M059J (cell line): ENCODE measurements at places on chromosomes 16 and 17. TPM values are rescaled to one million over a fixed set of nuclear protein-coding genes. Genes with fewer than 3 reads are reported as not detected.

ACE gene
- total RNA-seq, result 1.3 and 2.1 TPM in 2 replicates

ERN2 gene
- not detected in 2 replicates for total RNA-seq

ZNF629 gene
- total RNA-seq, result 10.9 and 23.0 TPM in 2 replicates

KRTAP9-4 gene
- total RNA-seq, result not detected in 2 replicates

DNA sequence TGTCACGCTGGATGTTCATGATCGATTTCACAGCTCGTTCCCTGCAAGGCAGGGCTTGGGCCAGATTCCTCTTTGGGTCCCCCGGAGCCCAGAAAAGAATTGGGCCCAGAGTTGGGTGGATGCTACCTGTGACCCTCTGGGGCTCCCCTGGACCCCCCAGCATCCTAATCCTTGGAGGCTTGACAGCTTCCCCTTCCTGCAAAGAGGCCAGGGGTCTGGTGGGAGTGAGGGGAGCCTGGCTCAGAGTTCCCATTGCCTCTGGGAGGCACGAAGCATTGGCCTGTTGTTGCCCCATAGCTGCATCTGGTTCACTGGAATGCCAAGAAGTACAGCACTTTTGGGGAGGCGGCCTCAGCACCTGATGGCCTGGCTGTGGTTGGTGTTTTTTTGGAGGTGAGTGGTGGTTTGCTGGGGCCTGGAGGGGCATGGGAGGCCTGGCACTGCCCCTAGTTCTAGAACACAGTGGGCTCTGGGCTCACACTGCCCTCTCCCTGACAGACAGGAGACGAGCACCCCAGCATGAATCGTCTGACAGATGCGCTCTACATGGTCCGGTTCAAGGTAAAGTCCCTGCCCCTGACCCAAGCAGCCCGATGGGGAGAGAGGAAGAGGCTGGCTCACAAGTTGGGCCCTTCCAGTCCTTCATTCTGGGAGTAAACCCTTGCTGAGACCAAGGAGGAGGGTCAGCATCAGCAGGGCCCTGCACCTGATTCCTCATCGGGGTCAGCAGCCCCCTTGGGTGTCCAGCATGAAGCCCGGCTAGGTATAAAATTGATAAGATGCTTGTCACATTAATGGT, 7.2 kb downstream of the CA7 start:
- no peak for DNase-seq

- no peak for DNase-seq
These were observed 41.4 kb upstream of the CLEC18A start for GRCh38 chr16:69909760-69910159.

GRCh38 chr17:29615048-29615385, 7.7 kb downstream of the CORO6 start:
- no peak for DNase-seq

DNA sequence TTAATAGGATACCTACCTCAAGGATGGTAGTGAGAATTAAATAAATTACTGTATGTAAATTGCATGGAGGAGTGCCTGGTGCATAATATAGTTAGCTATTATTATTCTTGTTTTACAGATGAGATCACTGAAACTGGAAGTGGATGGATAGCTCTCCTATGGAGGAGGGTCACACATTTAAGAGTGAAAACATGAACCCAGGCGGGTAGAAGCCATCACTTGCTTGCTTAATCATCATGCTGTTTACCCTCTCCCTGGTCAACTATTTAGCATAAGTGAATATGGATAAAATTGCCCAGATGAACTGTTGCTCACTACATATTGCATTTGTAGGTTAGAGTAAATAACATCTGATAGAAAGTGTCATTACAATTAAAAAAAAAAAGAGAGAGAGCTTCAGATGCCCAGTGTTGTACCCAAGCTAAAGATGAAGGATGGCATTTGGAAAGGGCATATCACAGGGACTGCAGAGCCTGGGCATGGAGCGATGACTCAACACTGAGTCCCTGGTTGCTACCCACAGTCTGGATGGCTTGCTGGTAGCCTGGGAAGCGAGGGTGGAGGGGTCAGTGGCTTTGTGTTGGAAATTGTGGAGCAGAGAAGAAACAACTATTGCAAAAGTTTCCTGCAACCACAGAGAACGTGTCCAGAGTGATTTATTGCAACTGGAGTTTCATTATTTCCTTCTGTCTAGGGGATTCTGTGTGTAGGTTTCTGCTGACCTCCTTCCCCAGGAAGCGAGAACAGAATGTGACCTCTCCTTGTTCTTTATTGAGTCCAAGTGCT, 414.4 kb downstream of the SHISA9 start:
- peak; percentile 95 for DNase-seq

GRCh38 chr16:89395150-89396142, 94.9 kb downstream of the ANKRD11 start:
- peak; percentile 98 for DNase-seq

DNA sequence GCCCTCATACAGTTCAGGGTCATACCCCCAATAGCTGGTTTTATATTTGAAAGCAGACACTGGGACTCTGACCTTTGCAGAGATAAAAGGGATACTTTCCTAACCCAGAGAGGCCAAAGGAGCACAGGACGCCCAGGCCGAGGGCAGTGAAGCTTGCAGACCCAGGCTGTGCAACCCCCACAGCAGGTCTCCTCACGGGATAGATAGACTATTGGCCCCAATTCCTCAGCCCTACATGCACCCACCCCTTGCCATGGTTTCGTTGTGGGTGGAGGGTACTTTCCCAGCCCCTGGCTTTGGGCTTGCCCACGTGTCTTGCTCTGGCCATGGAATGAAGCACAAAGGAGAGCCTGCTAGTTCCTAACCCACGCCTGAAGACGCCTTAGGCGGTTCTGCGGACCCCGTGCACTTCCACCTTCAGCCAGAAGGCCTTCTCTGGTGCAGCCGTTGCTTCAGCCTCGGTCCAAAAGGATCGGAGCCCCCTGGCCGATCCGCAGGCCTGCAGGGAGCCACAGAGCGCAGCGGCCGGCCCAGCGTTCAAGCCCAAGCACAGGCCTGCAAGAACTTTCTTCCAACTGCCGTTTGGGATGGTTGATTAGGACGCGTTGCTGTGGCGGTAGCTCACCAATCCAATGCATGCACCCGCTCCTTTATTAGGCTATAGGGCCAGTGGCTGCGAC, 9.8 kb upstream of the BRCA1 start:
- no peak for DNase-seq

DNA sequence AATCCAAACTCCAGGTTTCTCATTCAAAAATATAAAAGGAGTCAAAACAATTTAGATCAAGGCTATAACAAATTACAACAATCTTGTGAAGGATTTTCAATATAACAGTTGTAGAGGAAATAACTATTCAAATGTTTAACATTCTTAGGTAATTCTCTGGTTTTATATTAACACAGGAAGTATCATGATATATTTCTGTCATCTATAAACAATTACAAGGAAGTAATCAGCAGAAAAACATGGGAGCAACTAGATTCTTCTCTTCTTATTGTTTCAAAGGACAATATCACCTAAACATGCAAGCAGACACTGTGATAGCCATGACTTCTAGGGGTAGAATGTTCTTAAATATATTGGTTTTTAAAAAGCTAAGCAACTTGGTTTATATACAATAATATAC, 49.9 kb downstream of the FBXL20 start:
- no peak for DNase-seq

GRCh38 chr17:80096561-80097021, 4.8 kb upstream of the GAA start:
- no peak for DNase-seq

DNA sequence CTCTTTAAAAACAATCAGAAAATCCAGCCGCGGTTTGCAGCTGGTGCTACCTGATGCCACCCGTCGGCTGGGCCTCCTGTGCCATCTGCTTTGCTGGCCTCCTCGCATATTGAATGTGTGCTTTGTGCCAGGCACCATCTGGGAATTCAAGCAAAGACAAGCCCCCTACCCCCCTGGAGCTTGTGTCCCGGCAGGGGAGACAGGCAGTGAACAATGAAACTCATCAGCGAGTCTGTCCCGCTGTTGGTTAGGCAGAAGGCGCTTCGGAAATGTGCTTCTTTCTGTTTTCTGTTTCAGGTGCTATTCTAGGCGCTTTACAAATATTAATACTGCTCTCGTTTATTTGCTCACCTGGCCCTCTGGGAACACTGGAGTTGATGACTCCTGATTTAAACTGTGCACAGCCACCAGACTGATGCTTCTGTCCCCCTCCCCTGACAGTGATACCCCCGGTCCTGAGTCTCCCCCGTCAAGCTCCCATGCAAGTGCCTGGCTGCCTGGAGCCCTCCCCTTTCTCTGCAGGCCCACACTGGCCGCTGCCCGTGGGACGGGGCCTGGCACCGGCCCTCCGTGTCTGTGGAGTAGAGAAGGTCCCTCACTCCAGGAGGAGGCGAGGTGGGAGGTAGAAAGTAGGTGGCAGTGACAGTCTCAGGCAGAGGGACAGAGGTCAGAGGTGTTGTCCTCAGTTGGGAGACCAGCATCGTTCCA, 126.1 kb upstream of the PLCG2 start:
- DNase-seq, result no peak

DNA sequence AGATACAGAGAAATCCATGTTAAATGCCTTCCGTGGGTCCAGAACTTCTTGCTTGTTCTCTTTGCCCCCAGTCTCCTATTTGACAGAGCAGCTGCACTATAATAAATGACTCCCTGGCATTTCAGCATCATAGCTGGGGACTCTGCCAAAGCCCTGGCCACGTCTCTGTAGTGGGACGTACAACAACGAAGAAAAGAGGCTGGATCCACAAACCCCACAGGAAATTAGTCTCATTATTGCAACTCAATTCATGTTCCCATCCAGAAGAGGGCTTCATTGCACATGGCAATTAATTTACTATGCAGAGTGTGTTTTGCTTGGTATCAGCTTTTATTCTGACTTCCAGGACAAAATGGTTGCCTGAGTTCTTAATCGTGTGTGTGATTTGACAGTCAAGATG, 121.3 kb downstream of the CDH13 start:
- DNase-seq, result peak; percentile 87

- DNase-seq, result no peak
These were observed 217.5 kb upstream of the CHMP6 start for GRCh38 chr17:80774146-80774545.

DNA sequence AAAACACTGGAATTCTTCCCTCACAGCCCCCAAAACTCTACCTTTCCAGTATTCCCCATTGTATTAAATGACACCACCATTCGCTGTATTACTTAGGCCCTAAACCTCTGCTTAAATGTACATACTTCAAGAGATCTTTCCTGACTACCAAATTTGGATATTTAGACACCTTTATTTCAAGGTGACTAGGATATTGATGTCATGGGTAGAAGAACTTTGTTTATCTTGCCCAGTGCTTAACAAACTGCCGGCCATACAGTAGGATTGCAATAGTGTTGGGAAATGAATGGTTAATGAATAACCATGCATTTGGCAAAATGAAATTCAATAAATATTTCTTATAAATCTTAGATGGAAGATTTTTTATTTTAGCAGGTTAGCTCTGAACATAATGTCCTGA, 86.2 kb upstream of the CA10 start:
- no peak for DNase-seq

- DNase-seq, result no peak
These were observed 88.0 kb upstream of the CREBBP start for GRCh38 chr16:3968551-3968950.

DNA sequence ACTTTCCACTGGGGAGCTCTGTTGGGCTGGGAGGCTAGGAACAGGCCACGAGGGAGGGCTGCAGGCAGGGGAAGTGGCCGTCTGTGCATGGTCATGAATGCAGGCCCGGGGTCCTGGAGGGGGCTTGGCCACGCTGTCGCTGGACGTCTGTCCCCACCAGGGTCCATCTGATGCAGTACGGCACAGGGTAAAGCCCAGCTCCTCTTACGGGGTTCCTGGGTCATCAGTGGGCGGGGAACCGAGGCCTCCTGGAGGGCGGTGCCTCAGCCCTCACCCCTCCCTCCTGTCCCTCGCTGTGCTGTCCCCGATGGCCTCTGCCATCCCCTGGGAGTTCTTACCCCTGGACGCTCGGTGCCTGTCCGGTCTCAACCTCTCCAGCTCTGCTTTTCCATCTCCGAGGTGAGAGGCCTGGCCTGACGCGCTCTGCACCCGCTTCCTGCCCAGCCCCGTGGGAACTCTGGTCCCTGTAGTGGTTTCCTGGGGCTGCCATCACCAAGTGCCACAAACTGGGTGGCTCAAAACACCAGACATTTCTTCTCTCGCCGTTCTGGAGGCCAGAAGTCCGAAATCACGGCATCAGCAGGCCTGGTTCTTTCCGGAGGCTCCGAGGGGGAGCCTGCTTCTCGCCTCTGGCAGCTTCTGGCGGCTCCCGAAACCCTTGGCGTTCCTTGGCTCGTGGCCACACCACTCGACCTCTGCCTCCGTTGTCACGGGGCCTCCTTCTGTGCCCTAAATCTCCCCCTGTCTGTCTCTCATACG, 182.8 kb downstream of the SEC14L1 start:
- peak; percentile 78 for DNase-seq

- DNase-seq, result no peak
These were observed 1.5 kb downstream of the MCRIP1 start for GRCh38 chr17:81831563-81831956.

DNA sequence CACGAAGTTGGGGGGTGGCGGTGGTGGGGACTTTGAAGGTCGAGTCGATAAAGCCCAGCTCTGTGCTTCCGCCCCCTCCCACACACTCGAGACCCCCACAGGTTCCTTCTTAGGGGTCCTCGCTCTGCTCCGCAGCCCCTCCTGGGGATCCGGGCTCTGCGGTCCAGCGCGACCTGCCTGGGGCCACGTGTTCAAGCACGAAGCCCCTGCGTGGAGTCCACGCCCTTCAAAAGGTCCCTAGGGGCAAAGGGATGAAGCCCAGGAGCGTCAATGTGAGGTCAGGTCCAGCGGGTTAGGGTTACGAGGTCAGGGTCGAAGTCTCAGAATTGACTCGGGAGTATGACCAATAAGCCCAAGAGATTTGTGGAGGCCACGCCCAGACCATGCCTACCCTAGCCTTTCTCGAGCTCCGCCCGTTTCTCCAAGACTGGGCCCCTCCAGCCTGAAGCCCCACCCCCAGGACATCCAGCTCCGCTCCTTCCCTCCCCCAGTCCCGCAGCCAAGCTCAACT, 786 bp upstream of the CACNA1G start:
- peak; percentile 59 for DNase-seq

- peak; percentile 13 for DNase-seq
These were observed 204.8 kb upstream of the CPHXL start for GRCh38 chr16:75931043-75931442.

DNA sequence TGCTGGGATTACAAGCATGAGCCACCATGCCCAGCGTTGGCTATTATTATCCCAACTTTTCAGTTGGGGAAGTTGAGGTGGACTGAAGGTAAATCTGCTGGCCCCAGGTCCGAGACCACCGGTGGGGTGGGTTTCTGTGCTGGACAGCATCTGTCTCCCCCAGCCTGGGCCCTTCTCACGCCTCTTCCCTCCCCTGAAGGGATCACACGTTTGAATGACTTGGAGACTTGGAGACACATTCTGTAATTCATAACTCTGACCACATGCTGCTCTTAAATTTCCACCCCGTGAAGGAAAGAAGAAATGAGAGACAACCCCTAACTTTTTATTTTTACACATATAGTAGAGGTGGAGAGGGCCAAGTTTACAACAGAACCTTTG, 109.8 kb downstream of the MSI2 start:
- DNase-seq, result no peak

DNA sequence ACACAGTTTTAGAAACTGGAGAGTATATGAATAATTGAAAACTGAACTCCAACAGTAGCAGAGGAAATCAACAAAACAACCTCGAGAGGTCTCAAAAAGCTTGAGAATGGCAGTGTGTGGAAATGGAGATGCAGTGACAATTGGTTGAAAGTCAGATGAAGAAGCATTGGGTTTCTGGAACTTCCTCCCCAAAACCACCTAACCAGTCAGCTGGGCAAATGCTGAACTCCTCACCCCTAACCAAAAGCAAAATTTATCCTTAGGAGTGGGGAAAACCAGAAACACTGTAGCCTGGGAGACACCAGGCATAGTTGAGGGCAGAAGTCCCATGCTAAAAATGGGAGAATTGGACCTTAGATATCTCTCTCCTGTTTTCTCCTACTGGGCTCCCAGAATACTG, 109.9 kb downstream of the TANC2 start:
- DNase-seq, result peak; percentile 20
